Stimulated activated CD4-positive, alpha-beta T cell treated with anti-CD3 and anti-CD28 coated beads, Interleukin-4, amount 100 ng/mL, for 24 hours (primary cell): ENCODE measurements at places on chromosomes 11 and 22.
A peak's percentile ranks its signal among the peaks of the same experiment; 100 is the strongest.

- DNase-seq: no peak
Observed at GRCh38 chr11:113546757-113547507, 71.7 kb upstream of the DRD2 start.

- no peak for DNase-seq
Observed at GRCh38 chr22:48666620-48667019, 1161.1 kb downstream of the BRD1 start.

DNA sequence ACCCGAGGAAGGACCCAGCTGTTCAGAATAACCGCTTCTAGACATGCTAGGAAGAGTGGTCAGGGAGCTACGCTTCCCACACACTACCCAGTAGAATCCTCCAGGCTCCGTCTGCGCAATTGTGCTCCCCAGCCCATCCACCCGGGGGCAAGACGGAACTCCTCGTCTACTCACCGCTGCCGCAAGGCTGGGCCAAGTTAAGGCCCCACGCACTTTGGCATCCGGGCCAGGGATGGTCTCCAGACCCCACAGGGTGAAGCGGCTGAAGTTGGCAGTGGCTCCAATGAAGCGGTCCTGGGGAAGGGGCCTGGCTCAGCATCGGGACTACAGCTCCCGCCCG, 757 bp downstream of the RNASEH2C start:
- peak; percentile 25 for DNase-seq

DNA sequence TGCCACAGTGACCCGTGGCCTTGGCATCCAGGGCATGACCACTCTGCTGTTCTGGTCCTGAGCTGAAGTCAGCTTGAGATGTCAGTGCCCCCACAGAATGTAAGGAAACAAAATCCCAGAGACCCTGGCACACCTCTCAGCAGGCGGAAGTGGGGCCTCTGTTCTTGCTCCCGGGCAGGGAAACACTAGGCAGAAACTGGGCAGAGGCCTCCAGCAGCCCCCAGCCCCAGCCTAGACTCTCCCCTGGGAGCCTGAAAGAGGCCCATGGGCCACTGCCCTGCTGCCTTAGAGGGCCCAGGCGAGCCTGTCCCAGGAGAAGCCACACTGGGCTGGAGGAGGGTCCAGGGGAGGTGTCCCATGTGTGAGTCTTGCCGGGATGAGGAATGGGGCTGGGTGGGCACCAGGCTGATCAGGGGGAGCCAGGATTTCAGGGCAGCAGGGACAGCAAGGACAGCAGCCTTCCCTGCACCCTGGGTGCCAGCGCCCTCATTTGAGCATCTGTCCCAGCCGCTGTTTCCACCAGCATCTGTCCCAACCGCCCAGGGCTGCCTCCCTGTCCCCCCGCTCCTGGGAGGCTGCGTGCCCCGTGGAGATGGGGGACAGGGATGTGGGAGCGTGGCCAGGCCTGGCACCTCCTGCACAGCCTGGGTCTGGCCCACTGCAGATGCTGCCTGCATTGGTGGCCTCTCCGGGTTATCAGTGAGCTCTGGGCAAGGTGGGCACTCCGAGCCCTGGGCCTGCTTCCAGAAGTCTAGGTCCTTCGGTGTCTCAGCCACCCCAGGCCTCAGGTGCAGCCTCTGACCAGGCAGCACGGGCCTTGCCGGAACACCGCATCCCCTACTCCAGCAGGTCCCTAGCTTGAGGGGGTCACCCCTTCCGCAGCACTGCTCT, 1072.4 kb downstream of the BRD1 start:
- peak; percentile 1 for DNase-seq

DNA sequence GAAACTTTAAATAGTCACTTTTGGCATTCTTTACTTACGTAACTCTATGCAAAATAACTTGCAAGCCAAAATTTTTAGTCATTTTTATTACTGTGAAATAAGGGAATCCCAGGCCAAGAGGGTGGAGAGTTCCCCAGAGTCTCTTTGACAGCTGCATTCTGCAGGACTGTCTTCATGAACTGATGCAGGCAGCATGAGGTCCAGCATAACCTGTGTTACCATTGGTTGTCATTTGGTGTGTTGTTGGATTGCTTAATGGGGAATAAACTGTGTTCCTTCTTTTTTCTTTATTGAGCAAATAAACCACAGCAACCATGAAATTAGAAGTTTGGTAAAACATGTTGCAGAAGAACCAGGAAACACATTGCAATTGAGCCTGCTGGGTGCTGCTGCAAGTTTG, 24.6 kb downstream of the MMP27 start:
- DNase-seq: no peak

GRCh38 chr11:45560155-45560912, 105.1 kb downstream of the CHST1 start:
- no peak for DNase-seq

GRCh38 chr11:75229466-75229865, 11.1 kb upstream of the TPBGL start:
- no peak for DNase-seq

DNA sequence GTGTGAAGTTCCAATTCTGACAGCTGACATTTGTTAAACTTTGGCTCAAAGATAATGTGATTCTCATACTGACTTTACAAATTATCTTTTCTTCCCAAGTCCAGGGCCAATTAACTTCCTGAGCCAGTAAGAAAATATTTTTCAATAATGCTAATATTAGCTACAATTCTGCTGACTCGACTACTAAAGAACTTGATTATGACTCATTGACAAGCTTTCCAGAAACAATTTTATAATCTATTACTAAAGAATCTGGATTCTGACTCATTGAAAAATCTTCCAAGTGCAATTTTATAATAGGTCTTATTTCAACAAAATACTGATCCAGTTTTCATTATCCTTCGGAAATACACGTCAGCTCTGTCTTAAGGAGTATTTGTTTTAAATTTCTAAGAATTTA, 12.9 kb upstream of the XKR3 start:
- DNase-seq: no peak

- no peak for DNase-seq
Observed at GRCh38 chr11:117866526-117866925, 9.9 kb downstream of the FXYD6 start.

- DNase-seq: no peak
Observed at GRCh38 chr11:107695446-107695845, 16.4 kb downstream of the SLN start.

GRCh38 chr11:67521924-67522323, 1.3 kb downstream of the CABP2 start:
- no peak for DNase-seq

GRCh38 chr11:45104006-45104789, 42.2 kb upstream of the PRDM11 start:
- DNase-seq: no peak

GRCh38 chr11:16825968-16826367, 87.5 kb downstream of the C11orf58 start:
- no peak for DNase-seq

- no peak for DNase-seq
Observed at GRCh38 chr11:94133752-94134151, 5.1 kb downstream of the PANX1 start.

DNA sequence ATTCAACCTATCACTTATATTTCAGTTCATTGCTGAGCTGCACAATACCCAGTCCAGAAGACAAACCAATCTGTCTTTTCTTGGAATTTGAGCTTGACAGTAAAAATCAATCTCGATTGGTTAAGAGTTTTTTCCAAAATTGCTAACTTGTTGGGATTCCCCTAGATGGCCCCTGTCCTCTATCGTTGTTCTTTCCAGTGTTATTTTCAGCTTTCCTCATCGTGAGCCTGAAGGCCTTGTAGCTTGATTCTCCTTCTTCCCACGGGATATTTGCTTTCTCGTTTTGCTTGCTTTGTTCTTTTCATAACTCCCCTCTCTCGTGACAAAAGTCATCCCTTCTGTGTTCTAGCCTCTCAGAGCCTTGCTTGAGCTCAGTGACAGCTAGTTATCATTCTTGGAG, 3.1 kb downstream of the OR8B8 start:
- DNase-seq: no peak

DNA sequence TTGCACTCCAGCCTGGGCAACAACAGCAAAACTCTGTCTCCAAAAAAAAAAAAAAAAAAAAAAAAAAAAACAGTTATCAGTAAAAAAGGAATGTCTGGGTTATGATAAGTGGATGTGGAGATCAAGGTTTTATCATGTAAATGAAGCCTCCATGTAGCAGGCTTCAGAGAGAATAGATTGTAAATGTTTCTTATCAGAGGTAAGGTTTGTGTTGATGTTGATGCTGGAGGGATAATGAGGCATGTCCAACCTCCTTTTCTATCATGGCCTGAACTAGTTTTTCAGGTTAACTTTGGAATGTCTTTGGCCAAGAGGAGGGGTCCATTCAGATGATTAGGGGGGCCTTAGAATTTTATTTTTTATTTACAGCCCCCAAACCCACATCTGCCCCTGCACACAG, 35.4 kb upstream of the TREH start:
- no peak for DNase-seq

GRCh38 chr22:24247011-24247507, 2.2 kb upstream of the GGT5 start:
- no peak for DNase-seq

- no peak for DNase-seq
Observed at GRCh38 chr11:132589791-132590190, 942.5 kb downstream of the OPCML start.
